ENCODE measurements at places on chromosomes 13 and 19.

DNA sequence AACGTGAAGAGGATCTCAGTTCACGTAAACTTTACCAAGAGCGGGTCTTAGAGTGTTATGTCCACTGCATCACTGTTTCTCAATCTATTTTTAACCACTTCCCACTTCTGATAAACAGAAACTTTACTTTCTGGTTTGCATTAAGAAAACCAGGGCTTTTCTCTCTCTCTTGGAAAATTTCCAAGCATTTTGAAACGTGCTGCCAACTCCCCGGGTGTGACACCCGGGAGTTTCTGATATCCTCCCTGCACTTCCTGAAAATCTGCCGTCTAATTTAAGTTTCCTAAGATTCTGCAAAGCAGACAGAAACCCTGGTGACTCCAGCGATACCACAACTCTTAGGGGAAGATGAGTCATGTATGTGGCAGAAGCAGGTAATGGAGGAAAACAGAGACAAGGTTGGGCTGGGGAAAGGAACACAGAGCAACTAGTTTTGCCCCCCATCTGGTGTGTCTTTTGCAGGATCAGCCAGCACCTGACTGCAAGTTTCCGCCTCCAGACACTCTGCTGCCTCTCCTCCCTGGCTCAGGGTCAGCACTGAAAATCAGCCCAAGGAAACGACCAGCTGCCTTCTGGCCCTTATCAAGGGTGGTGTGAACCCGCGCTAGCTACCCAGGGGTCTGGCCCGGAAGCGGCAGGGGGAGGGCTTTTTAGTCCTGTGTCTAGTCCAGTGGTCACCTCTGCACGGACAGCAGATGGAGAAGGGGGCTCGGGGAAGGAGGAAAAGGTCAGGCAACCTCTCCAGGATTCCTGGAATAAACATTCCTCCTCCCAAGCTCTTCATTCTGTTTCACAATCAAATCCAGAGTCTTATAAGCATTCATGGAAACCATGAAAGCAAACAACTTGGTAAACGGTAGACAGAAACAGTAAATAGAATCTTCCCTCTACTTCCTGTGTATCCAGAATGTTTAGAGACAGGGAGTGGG lies 11.3 kb upstream of the FFAR2 start:
- peak; percentile 44 for DNase-seq

GRCh38 chr13:111068009-111068350 lies 47.1 kb upstream of the ARHGEF7 start:
- DNase-seq: no peak

GRCh38 chr13:78659732-78660494 lies 958 bp upstream of the OBI1 start:
- DNase-seq: peak; percentile 21

DNA sequence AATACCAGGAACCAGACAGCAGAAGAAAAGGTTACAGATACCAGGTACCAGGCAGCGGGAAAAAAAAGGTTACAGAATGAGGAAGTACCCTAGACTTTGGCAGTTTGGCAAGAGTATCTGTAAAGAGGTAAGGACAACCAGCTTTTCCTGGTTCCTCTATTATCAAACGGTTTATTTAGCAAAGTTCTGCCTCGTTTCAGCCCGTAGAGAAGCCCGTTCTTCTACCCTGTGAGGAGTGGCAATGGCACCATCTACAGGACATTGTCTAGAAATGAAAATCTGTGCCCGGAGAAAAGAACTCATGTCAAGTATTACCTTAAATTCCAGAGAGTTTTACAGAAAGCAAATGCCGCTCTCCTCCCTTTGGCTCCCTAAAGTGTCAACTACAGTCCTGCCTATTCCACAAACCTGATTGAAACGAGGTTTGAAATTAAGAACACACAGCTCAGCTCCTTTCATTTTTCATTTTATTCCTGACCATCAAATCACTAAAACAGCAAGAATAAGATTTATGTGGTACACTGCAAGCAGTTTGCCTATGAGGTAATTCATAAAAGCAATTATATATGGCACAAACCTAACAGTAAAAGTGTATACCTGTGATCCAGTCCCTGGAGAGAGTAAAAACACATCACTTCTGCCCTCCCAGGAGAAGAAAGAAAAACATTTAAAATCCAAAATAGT lies 226.3 kb downstream of the SLC7A1 start:
- DNase-seq: no peak

DNA sequence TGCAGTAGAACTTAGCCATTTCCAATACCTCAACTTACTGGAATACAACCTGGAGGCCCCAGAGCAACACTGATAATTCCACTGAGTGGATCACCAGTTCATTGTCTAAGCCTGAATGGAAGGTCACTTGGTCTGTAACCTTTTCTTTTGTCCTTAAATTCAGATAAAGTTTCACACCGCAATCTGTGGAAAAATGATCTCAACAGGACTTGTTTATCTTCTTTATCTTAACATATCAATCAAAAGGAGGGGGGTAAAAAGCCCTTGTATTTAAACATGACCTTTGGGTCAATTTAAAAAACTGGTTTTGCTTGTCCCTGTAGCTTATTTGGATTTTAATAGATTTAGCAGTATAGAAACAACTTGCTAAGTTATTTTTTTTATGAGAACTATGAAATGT lies 21.6 kb downstream of the SAE1 start:
- DNase-seq: no peak

GRCh38 chr13:102772042-102772425 lies 1.6 kb downstream of the TEX30 start:
- no peak for DNase-seq

All from stimulated activated CD4-positive, alpha-beta T cell treated with anti-CD3 and anti-CD28 coated beads, Interleukin-15, amount 100 ng/mL, for 24 hours (primary cell).